Activated T-cell treated with anti-CD3 and anti-CD28 coated beads, Interleukin-2, amount 50 U/mL, for 72 hours (primary cell): ENCODE measurements at places on chromosomes 5 and 9. TPM values are rescaled to one million over a fixed set of nuclear protein-coding genes. Genes with fewer than 3 reads are reported as not detected.
A peak's percentile ranks its signal among the peaks of the same experiment; 100 is the strongest.

- no peak for DNase-seq
Observed at GRCh38 chr5:150660108-150660831, 781 bp upstream of the MYOZ3 start.

GRCh38 chr5:58944221-58944620 lies 361.3 kb downstream of the RAB3C start:
- no peak for DNase-seq

- DNase-seq: no peak
Observed at GRCh38 chr5:91928754-91929521, 545.8 kb upstream of the ARRDC3 start.

GRCh38 chr9:92986176-92987119 lies 39.1 kb downstream of the FGD3 start:
- DNase-seq: peak; percentile 51

- no peak for DNase-seq
Observed at GRCh38 chr9:68509689-68510088, 31.0 kb downstream of the TMEM252 start.

GRCh38 chr9:126330536-126330935 lies 3.9 kb downstream of the MVB12B start:
- DNase-seq: no peak

DNA sequence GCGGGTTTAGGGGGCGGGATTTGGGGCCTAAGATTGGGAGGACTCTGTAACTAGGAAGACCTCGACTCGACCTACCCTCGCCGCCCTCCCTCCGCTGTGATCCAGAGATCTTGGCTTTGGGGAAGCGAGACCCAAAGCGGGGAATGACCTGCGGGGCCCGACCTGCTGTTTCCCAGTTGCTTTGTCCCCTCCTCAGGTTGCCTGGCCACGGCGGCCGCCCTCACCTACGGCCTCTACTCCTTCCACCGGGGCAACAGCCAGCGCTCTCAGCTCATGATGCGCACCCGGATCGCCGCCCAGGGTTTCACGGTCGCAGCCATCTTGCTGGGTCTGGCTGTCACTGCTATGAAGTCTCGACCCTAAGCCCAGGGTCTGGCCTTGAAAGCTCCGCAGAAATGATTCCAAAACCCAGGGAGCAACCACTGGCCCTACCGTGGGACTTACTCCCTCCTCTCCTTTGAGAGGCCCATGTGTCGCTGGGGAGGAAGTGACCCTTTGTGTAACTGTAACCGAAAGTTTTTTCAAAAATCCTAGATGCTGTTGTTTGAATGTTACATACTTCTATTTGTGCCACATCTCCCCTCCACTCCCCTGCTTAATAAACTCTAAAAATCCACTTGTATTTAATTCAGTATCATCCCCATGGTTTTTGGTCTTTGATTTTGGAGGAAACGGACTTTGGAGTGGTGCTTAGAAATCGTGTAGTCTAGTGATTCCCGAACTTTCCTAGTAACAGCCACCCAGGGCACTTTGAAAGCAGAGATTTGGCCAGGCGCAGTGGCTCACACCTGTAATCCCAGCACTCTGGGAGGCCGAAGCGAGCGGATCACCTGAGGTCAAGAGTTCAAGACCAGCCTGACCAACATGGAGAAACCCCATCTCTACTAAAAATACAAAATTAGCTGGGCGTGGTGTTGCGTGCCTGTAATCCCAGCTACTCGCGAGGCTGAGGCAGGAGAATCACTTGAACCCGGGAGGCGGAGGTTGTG lies 878 bp downstream of the HIGD2A start:
- no peak for DNase-seq

DNA sequence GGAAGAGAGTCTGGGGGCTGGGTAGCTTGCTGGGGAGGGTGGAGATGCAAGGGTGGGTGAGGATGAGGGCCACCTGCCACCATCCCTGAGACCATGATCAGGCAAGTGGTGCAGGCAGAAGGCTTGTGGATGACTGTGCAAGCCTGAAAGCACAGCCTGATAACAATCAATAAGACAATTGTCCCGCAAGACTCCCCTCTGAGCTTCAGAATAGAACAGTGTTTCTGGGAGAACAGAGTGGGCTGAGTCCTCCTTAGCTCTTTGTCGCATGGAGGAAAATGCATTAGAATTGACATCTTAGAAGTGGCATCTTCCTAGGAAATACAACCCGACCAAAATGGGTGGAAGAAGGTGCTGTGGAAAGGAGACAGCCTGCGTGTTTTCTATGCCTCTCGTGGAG lies 6.6 kb downstream of the GADD45G start:
- DNase-seq: no peak

DDX4 gene
- 1.0 TPM for total RNA-seq

BARHL1 gene
- not detected for total RNA-seq

FBP1 gene
- 1.3 TPM for total RNA-seq

HTR4 gene
- total RNA-seq: not detected
